ENCODE measurements at places on chromosomes 11 and 22. TPM values are rescaled to one million over a fixed set of nuclear protein-coding genes. Genes with fewer than 3 reads are reported as not detected.

SAA4 gene
- total RNA-seq: not detected

KRTAP5-10 gene
- total RNA-seq: not detected

GRCh38 chr11:99432677-99433076 lies 411.9 kb downstream of the CNTN5 start:
- H3K4me3 ChIP-seq: no peak overlapping the region
- H3K4me1 ChIP-seq: no peaks in the 10 kb centered on the region

DNA sequence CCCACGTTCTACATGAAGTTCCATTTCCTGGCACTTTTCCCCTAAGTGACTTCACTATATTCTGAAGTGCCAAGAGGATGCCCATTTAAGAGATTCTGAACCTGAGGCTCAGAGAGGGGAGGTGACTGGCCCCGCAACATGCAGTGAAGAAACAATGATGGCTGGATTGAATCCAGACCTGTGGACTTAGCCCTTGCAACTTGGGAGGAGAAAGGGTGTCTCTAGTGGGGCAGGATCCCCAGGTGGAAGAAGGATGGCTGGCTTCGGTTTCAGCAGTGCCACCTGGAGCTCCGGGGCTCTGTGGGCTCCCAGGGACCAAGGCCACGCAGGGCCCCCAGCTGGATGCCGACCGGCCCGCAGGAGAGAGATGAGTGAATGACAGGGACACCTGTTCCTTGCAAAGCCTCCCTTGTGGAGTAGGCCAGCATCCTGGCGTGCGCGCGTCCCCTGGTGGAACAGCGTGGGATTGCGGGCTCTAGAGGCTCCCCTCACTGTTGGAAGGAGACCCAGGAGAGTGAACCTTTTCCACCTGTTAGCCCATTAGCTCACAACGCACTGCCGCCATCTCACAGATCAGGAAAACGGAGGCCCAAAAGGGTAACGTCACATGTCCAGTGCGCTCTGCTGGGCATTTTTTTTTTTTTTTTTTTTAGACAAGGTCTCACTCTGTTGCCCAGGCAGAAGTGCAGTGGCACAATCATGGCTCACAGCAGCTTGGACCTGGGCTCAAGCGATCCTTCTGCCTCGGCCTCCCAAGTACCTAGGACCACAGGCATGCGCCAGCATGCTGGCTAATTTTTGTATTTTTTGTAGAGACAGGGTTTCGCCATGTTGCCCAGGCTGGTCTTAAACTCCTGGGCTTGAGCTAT lies 104.7 kb downstream of the KIAA1671 start:
- H3K4me3 ChIP-seq: no peak overlapping the region
- no peaks in the 10 kb centered on the region for H3K36me3 ChIP-seq
- DNase-seq: no peak
- no peaks in the 10 kb centered on the region for H3K27me3 ChIP-seq
- no peak overlapping the region for H3K27ac ChIP-seq

GRCh38 chr11:44621784-44622183 lies 56.3 kb downstream of the CD82 start:
- H3K27me3 ChIP-seq: 0 out of 2 replicates have a peak, but pooled peaks cover 6% of the 10 kb centered on the region
- H3K4me3 ChIP-seq: no peak overlapping the region
- DNase-seq: no peak
- no peak overlapping the region for H3K27ac ChIP-seq
- no peaks in the 10 kb centered on the region for H3K4me1 ChIP-seq

DNA sequence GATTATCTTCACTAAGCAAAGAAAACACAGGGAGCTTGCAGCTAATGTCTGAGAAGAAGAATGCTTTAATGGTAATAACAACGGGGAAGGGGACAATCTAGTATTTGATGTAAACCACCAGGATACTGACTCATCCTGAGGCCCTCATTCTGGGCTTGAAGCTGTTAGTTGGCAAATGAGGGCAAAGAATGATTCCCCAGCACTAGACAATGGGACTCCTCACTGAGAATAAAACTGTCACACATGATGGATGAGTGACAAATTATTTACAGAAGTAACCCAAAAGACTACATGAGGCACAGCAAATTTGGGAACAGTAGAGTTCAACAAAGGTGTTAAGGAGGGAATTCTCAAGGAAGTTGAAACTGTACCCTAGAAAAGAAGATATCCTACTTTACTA lies 76.3 kb downstream of the FAM168A start:
- DNase-seq: no peak
- H3K36me3 ChIP-seq: no peaks in the 10 kb centered on the region
- H3K27me3 ChIP-seq: no peaks in the 10 kb centered on the region
- H3K27ac ChIP-seq: no peak overlapping the region
- no peaks in the 10 kb centered on the region for H3K4me1 ChIP-seq

DNA sequence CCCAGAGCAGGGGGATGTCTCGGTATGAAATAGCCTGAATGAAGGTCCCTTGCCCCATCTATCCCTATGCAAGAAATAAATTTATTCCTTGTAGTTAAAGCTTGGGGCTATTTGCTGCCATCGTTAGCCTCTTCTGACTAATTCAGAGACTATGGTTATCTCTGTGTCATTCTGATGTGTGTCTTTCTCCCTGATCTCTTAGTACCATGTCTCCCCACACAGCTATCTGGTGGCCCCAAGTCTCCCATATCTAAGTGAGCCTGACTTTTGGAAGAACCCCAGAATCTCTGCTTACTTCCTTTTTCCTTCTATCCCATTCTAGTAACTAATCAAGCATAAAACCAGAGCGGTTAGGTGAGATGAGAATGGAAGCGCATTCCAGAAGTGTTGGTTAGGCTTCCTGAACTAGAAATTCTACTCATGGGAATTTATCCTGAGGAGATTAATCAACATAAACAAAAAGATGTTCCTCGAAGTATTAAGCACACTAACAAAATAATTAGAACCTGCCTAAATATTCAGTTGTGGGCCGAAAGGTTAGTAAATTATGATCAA lies 71.4 kb upstream of the BMAL1 start:
- no peak overlapping the region for H3K4me3 ChIP-seq
- DNase-seq: no peak
- no peaks in the 10 kb centered on the region for H3K36me3 ChIP-seq
- peaks cover 32% of the 10 kb centered on the region for H3K4me1 ChIP-seq
- H3K27ac ChIP-seq: no peak overlapping the region
- H3K27me3 ChIP-seq: no peaks in the 10 kb centered on the region

DNA sequence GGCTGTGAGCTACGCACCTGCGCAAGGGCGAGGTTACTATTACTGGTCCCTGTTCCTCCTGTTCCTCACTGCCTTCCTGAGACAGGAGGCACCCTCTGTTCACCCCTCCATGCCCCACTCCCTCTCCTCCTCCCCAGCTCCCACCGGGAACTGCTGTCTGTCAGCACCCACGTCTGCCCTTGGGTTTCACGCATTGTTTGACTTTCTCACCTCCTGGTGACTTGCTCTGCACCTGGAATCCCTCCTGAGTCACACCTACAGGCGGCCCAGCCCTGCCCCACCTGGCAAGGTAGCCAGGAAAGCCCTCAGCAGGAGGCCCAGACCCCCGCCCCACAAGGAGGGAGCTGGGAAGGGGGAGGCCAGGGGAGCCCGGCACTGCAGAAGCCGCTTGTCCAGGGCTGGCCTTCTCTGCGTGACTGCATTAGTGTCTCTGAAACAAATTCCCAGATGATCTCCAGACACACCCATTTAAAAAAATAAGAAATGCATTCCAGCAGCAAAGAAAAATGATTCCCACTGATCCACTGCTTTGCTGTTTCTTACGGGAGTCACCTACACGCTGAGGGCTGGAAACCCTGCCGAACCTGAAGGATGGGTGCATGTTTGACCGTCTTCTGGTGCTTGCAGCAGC lies 86.4 kb downstream of the CELSR1 start:
- peak overlapping the region; percentile 1 for H3K4me3 ChIP-seq
- peak overlapping the region; percentile 96 for H3K27ac ChIP-seq
- H3K4me1 ChIP-seq: peaks cover 83% of the 10 kb centered on the region

DNA sequence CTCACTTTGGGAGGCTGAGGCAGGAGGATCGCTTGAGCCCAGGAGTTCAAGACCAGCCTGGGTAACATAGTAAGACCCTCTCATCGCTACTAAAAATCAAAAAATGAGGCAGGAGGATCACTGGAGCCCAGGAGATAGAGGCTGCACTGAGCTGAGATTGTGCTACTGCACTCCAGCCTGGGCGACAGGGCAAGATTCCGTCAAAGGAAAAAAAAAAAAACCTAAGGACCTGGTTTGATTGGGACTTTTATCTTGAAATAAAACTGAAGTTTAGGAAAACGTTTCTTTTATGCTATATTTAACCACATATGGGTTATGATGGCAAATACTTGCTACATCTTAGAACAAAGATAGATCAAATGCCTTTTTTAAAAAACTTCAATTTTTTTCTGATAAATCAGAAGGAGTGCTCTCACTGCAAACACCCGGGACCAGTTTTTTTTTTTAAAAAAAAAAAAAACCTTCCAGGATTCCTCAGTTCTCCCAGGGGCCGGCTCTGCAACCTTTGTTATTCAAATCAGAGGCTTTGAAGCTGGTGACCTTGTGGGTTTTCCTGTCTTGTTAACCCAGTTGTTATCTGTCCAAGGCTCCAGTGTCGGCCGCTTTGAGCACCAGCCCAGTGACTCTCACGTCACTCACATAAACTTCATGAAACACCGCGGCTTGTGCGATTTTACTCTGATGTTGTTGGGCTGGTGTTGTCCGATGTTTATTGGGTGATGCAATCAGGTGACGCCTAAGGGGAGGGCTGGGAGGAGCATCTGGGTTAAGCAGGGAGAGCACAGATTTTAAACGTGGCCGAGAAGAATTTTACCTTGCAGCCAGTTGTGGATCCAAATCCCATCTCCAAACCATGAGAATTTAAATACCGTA lies 24.7 kb upstream of the SLC22A12 start:
- H3K36me3 ChIP-seq: no peaks in the 10 kb centered on the region
- peak; percentile 89 for DNase-seq
- H3K4me1 ChIP-seq: peaks cover 11% of the 10 kb centered on the region
- no peaks in the 10 kb centered on the region for H3K27me3 ChIP-seq
- H3K27ac ChIP-seq: peak overlapping the region; percentile 45

- peaks cover 65% of the 10 kb centered on the region for H3K4me1 ChIP-seq
- H3K36me3 ChIP-seq: no peaks in the 10 kb centered on the region
- H3K27me3 ChIP-seq: no peaks in the 10 kb centered on the region
- H3K4me3 ChIP-seq: peak overlapping the region; percentile 43
- H3K27ac ChIP-seq: peak overlapping the region; percentile 95
Observed at GRCh38 chr11:46554213-46555147, 39.3 kb downstream of the AMBRA1 start.

DNA sequence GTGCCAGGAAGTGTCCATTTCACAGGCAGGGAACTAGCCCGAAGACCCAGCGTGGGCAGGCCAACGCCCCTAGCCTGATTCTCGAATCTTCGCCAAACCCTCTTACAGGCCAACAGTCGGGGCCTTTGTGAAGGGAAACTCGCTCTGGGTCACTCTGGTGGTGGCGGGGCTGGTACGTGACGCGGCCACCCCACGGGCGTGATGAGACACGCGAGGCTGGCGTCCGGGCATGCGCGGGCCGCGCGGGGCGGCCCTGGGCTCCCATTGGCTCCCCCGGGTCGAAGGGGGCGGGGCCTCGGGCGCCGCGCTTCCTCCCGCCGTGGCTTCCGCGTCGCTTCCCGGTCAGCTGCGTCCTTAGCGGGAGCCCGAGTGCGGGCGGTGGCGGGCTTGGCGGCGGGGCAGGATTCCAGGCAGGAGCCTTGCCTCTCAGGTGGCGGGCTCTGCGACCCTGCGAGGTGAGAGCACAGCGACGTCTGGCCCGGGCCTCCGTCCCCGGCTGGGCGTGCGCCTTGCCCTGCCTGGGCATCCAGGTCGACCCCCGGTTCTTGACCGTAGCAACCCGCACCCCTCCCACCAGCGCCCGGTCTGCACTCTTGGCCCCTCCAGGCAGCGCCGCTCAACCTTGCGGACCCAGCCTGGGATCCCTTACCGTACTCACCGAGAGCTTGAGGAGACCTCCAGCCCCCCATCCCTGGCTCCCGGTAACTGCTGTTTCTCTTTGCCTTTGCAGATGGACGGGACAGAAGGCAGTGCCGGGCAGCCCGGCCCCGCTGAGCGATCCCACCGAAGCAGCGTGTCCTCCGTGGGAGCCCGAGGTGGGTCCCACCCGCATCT lies at the start of gene FRMD8:
Gene FRMD8 (plus strand): TSS at position 331 of the 834 bp plus-strand sequence. CDS start 400 bp downstream, at position 731.
- H3K27me3 ChIP-seq: no peaks in the 10 kb centered on the region
- peak within 1 kb of the TSS; percentile 74 for H3K4me3 ChIP-seq
- peak within 1 kb of the TSS; percentile 93 for H3K27ac ChIP-seq
- no peaks in the 10 kb centered on the region for H3K36me3 ChIP-seq
- peaks cover 52% of the 10 kb centered on the region for H3K4me1 ChIP-seq

DNA sequence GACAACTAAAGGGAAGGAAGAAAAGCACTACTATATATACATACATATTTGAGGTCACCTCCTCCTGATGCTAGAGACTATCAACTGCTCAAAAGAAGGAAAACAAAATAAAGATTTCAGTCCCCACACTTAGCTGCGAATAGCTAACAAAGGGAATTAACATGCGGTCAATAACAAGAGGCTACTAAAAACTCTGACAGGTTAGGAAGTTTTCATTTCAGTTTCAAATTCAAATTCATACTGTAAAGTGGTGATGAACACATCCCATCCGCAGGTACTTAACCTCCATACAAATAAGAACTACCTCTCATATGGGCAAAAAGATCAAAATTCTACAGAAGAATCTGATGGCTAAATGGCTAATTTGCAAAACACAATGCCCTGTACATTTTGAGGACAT lies 2.6 kb downstream of the NAP1L4 start:
- peaks cover 26% of the 10 kb centered on the region for H3K4me1 ChIP-seq
- no peaks in the 10 kb centered on the region for H3K36me3 ChIP-seq

DNA sequence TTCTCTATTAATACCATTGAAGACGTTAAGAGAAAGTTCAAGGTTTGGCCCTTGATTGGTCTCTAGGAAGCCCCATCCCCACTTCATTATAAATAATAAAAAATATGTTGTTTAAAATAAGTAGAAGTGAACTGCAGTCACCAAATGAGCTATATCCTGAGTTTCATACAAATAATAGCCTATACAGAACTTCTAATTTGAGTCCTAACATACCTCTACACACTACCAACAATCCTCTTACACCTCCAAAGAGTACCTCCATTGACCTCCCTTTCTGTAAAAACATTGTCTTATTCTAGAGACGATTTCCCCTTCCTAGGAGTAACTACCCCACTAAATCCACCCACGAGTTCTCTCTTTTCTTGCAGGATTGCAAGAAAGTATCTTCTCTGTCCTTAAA lies 7.2 kb upstream of the HBD start:
- H3K4me1 ChIP-seq: no peaks in the 10 kb centered on the region
- no peak for DNase-seq
- H3K36me3 ChIP-seq: no peaks in the 10 kb centered on the region
- H3K27me3 ChIP-seq: no peaks in the 10 kb centered on the region

- no peak overlapping the region for H3K4me3 ChIP-seq
- H3K4me1 ChIP-seq: no peaks in the 10 kb centered on the region
- DNase-seq: no peak
- H3K27ac ChIP-seq: no peak overlapping the region
Observed at GRCh38 chr11:71119656-71120269, 132.6 kb downstream of the SHANK2 start.

GRCh38 chr22:47495110-47495509 lies 732.7 kb downstream of the TBC1D22A start:
- H3K4me3 ChIP-seq: no peak overlapping the region
- H3K36me3 ChIP-seq: no peaks in the 10 kb centered on the region
- H3K4me1 ChIP-seq: no peaks in the 10 kb centered on the region
- H3K27ac ChIP-seq: no peak overlapping the region
- DNase-seq: no peak

DNA sequence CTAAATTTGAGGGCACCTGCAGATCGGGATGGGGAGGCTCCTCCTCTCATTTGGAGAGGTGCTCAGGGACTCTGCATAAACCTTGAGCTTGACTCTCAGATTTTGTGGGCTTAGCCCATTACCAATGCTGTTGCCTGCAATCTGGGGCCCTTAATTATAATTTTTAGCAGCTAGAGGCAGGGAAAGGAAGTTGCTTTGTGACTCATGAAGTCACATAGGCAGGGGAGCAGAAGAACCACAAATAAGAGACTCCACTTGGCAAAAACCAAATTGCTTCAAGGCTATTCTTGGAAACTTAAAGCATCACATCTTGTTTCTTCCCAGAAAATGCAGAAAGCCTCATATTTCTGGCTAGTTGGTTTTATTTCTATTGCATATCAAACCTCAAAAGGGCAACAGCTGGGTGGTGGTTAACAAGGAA lies 46.9 kb downstream of the MICAL2 start:
- H3K27ac ChIP-seq: no peak overlapping the region
- no peaks in the 10 kb centered on the region for H3K27me3 ChIP-seq
- peaks cover 10% of the 10 kb centered on the region for H3K4me1 ChIP-seq

Data from PC-9 (cell line).